ENCODE measurements at places on chromosomes 7 and 10.

GRCh38 chr10:89888321-89889070, 187.1 kb downstream of the KIF20B start:
- no peak for DNase-seq

GRCh38 chr7:150340875-150341262, 560 bp downstream of the RARRES2 start:
- no peak for DNase-seq

GRCh38 chr7:147145194-147145593, 1028.6 kb downstream of the CNTNAP2 start:
- no peak for DNase-seq

- no peak for DNase-seq
Measured at GRCh38 chr10:3258394-3258793, 85.8 kb upstream of the PITRM1 start.

GRCh38 chr7:48101968-48102367, 12.9 kb downstream of the UPP1 start:
- DNase-seq, result no peak

GRCh38 chr7:32948202-32948601, 9.0 kb upstream of the FKBP9 start:
- no peak for DNase-seq

GRCh38 chr7:71021131-71021530, 110.8 kb upstream of the GALNT17 start:
- no peak for DNase-seq

GRCh38 chr7:75702515-75702914, 36.2 kb downstream of the HIP1 start:
- DNase-seq, result no peak

DNA sequence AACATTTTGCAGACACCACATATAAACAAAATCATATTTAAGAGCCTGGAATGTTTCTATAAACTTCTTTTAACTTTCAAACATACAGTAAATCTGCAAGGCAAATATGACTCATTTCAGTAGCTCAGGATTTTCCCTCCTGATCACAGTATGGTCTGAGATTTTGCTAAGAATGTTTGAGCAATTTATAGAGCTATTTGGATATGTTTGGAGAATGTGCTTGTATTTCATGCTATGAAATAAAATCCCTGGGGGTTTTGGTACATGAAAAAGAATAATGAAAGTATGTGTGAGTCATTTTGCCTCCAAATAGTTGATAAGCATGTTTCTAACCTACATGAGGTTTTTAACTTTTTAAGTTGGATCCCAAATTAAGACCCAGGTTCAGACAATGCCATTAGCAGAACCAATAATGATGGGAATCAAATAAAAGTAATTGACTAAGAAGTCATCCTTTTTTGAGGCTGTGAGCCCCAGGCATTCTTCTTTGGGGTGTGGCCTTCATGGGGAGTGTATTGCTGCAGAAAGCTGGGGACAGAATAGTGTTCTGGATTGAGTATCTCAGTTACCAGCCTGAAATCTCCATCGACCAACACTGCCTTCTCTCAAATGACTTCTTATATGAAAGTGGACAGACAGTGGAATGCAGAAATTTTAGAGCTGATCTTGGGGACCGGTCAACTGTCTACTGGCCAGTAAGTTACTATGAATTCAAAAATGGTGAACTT, 66.1 kb upstream of the AGBL3 start:
- no peak for DNase-seq

GRCh38 chr10:29064680-29065079, 224.2 kb upstream of the LYZL1 start:
- no peak for DNase-seq

DNA sequence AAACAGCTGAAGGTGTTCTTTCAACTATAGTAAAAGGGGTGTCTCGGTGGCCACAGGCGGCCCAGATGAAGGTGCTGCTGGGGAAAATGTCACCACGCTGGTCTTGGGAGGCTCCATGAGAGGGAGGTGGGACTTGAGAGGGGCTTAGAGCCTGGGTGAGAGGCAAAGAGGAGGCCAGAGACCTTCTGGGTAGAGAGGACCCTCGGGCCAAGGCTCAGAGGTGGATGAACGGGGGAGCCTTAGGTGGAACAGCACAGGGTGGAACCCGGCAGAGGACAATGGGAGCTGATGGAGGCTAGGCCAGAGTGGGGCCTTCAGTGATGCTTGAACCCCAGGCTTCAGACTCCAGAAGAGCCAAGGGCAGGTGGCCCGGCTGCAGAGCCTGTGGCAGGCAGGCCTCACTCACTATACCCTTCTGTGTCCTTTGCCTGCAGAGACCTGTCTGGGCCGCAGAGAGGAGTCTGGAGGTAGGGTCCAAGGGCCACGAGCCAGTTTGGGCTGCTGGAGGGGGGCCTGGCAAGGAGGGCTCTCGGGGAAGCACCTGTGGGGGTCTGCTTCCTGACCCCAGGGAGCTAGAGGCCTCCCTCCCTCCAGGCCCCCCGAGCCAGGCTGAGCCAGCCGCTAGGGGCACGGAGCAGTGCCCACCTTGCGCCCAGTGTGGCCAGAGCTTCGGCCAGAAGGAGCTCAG, 32.1 kb downstream of the ZNF783 start:
- no peak for DNase-seq

DNA sequence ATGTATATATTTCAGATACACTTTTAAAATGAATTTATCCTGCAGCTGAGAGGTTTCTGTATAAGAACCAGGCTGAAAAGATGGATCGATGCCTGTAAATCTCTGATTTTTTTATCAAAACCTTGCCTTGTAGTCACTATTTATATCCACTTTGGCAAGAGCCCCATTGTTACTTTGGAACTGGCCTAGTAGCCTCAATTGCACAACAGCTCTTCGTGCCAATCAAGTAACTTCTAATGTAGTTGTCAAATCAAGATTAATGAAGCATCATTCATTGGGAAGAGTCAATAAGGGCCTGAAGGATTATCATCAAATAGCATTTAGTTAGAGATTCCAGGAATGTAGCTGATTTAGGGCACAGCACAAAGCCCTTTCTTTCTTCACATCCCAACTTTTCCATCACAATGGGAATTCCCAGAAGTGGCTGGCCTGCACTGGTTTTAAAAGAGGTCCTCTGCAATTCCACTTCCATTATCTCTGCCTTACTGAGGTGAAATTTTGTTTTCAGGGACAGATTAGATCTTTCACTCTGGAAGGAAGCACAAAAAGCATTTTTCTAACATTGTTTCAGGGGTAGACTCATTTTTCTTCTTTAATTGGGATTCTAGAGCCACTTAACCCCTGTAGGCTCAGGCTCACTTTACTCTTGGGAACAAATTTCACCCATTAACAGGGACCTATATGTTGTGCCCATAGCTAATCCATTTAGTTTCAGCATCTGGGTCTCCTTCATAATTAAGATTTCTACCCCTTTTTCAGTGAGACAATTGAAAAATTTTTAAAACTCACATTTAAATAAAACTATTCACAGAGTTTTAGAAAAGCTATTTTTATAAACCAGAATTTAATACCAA, 97.8 kb downstream of the CALCR start:
- no peak for DNase-seq

DNA sequence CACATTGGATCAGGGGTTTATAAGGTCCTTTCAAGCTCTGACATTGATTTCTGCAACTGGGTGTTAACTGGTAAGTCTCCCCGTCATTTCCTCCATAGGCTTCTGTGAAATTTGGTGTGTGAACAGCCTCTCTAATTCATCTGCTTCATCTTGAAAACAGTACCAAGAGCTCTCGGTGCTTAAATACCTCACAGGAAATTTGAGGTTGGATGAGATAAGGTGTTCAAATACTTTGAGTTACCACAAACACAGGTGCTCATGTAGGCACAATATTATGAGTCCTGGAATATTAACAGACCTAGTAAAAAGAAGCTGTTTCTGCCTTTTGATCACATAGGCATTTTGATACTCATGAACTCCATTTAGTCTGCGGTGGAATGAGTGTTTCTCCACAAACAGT, 85.2 kb downstream of the RTKN2 start:
- DNase-seq, result peak; percentile 86

- DNase-seq, result no peak
Measured at GRCh38 chr7:116502201-116503096, 2.9 kb downstream of the CAV2 start.

- no peak for DNase-seq
Measured at GRCh38 chr7:151662251-151662826, 142.6 kb upstream of the RHEB start.

GRCh38 chr7:2029211-2029905, 203.4 kb downstream of the MAD1L1 start:
- no peak for DNase-seq

- DNase-seq, result no peak
Measured at GRCh38 chr7:97722386-97722785, 9.5 kb upstream of the TAC1 start.

- no peak for DNase-seq
Measured at GRCh38 chr10:129675027-129675769, 208.2 kb downstream of the MGMT start.

DNA sequence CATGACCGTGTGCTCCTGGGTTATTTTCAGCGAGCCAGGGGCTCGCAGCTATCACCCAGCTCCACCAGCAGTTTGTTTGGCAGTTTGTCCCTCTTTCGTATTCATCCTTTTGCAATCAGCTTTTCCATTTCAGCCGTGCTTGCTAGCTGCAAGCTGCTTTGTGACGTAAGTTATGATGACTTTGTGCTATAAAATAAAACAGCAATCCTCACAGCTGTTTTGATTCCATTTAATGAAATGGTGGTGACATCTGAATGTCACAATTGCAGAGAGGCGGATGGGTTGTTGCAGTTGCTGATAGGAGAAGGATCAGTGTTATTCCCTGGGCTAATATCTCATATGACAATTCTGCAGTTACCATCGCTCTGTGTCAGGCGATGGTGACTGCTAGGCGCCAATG, 251.7 kb downstream of the SNX10 start:
- no peak for DNase-seq

GRCh38 chr7:17311952-17312351, 13.5 kb downstream of the AHR start:
- no peak for DNase-seq

- no peak for DNase-seq
Measured at GRCh38 chr7:98869027-98869596, 702 bp downstream of the TMEM130 start.

DNA sequence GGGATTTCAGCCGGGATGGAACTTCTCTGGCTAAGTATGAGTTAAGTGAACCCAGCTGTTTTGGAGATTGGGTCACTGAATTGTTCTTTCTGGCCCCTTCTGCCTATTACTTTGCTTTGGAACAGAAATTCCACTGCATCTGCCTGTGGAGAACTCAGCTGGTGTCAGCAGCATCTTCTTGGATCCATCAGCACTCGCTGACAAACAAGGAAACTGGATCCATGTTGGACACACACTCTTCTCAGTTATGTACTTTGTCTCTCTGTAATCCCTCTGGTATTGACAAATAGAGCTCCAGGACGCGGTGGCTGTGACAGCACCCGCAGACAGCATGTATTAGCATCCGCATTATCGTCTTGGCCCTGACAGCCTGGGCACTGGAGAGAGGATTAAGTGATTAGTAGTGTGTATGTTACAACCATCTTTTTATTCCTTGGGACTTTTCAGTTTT, 73.0 kb upstream of the BMPER start:
- no peak for DNase-seq

- DNase-seq, result no peak
Measured at GRCh38 chr10:77062381-77062780, 575.2 kb downstream of the KCNMA1 start.

DNA sequence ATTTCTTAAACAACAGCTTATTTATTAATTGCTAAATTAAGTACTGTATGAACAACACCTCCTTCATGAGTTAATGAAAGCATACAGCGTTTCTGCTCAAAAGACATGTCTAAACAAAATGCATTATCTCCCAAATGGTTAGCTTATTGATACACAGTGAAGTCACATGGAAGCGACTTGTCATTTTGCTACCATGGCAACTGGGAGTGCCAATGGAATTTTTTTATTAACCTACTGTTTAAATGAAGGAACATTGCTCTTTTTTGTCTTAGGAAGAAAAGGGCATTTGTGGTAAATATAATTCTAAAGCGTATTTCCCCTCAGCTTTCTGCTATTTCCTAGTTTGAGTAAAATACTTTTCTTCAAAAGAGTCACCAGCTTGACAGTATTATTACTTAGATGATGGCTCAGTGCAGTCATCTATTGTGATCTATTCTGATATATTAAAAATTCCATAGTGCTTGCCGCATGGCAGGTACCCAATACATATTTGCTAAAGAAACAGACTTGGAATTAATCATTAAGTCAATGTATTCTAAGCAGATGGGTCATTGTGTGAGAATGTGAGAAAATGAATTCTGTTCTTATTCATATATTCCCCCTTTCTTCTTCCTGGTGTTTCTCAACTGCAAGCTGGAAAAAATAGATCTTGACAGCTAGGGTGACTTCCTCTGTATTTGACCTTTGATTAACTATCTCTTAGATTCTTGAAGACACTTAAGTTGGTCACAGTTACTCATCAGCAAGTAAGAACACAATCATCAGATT, 818.3 kb downstream of the MAGI2 start:
- DNase-seq, result no peak

DNA sequence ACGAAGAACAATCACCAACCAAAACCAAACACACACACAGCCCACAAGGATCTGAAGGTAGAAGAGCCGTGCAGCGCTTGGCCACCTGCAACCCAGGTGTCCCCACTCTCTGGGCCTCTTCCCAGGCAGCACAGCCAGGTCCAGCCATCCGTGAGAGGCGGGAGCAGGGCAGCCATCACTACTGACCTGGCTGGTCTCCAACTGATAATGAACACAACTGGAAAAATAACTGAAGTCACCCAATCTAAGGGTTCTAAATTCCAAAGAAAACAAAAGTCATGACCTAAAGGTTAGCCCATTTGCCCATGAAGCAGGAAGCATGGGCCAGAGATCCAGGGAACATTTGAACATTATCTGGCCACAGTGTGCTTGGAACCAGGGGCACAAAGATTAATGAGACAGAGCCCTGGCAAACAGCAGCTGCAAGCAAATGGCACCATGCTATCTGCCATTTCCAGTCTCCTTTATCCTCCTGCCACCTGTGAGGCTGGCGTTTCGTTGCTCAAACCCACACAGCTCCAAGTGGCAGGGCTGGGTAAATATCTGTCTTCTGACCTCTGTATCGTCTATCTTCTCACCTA, 207.9 kb downstream of the TNS3 start:
- DNase-seq, result no peak

GRCh38 chr7:698515-699475, 27.7 kb upstream of the DNAAF5 start:
- DNase-seq, result no peak

GRCh38 chr7:141118767-141119166, 44.9 kb downstream of the TMEM178B start:
- no peak for DNase-seq

DNA sequence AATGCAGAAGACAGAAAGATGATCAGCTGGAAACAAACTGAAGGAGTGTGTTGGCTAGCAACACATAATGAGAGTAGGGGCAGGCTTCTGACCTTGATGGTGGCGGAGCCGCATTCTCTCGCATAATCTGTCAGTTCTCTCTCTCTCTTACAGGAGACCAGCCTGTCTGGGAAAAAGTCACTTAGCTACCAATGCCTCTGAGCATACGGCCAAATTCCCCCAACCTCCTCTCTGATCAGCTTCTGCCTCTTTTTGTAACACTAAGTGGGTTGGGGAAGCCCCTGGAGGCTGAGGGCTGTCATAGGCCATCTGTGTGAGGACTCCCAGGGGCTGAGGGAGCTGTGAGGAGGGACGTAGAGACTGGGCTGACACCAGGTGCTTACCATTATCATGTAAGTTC, 104.6 kb downstream of the HIPK2 start:
- no peak for DNase-seq

GRCh38 chr7:29885626-29886025, 79.3 kb downstream of the WIPF3 start:
- DNase-seq, result no peak

- DNase-seq, result no peak
Measured at GRCh38 chr7:72281308-72281707, 130.8 kb downstream of the CALN1 start.

Measured in CD4-positive, alpha-beta T cell treated with Interleukin-21 for 1 hour (primary cell).